ENCODE measurements at places on chromosomes 7 and 10.

DNA sequence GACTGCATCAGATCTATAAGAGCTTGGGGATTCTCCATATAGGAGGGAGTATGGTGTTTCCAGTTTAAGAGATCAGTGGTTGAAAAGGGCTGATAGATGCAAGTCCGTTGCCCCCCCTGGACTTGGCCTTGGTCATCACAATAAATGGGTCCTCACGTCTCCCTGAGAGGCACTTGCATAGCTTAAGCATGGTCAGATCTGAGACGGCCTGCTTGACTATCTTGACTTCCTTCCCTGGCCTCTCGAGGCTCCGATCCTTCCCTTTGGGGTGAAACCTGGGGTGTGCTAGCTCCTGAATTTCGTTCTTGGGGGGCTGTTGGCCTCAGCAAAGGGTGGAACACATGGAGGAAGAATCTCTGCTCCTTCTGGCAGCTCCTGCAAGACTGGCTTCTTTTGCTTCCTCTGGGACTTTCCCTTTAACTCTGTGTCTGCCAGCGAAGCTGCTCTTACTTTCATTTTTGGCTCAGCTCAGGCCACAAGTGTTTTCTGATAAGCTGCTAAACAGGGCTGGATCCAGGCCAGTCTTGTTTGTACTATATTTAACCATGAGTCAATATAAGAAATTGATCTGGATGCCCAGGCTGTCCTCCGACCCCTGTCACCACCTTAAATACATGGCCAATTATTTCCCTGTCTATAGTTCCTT lies 11.2 kb upstream of the ZNF485 start:
- DNase-seq, result peak; percentile 44

GRCh38 chr7:4663239-4664018 lies 18.7 kb upstream of the FOXK1 start:
- no peak for DNase-seq

GRCh38 chr7:76300166-76300731 lies 2.2 kb upstream of the HSPB1 start:
- peak; percentile 78 for DNase-seq

GRCh38 chr7:41006306-41006995 lies 696.4 kb downstream of the INHBA start:
- peak; percentile 80 for DNase-seq

GRCh38 chr7:11188529-11189310 lies 215.0 kb downstream of the PHF14 start:
- DNase-seq, result no peak

- DNase-seq, result peak; percentile 33
Observed at GRCh38 chr10:88194961-88195367, 331.5 kb downstream of the PTEN start.

GRCh38 chr10:77715088-77715487 lies 77.5 kb upstream of the KCNMA1 start:
- DNase-seq, result no peak

- no peak for DNase-seq
Observed at GRCh38 chr10:28431139-28431538, 101.8 kb upstream of the WAC start.

GRCh38 chr10:58968389-58968755 lies 208.1 kb upstream of the PHYHIPL start:
- DNase-seq, result no peak

- peak; percentile 53 for DNase-seq
Observed at GRCh38 chr7:123797673-123798531, 47.1 kb upstream of the HYAL4 start.

DNA sequence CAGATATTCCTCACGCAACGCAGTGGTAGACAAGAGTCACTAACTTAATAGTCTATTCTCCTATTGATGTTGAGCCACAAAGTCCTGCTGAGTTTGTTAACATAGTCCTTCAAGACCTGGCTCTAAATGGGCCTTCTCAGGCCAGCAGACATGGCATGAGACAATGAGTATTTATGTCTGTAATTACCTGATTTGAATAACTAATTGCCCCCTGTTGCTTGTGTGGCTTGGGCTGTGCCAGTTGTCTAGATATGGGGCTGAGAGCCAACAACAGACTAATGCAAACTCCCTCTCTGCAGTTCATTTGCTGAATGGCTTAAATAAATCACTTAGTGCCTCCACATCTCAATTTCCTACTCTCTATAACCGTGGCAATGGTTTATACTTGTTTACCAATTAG lies 65.5 kb upstream of the VWC2 start:
- no peak for DNase-seq

- no peak for DNase-seq
Observed at GRCh38 chr10:59384761-59385160, 22.4 kb upstream of the FAM13C start.
